Stimulated activated CD8-positive, alpha-beta memory T cell treated with anti-CD3 and anti-CD28 coated beads, Interleukin-4, amount 100 ng/mL, for 1 hour (primary cell): ENCODE measurements at places on chromosomes 4 and X.

- no peak for DNase-seq
These were observed 137.4 kb downstream of the SLC4A4 start for GRCh38 chr4:71476240-71476639.

DNA sequence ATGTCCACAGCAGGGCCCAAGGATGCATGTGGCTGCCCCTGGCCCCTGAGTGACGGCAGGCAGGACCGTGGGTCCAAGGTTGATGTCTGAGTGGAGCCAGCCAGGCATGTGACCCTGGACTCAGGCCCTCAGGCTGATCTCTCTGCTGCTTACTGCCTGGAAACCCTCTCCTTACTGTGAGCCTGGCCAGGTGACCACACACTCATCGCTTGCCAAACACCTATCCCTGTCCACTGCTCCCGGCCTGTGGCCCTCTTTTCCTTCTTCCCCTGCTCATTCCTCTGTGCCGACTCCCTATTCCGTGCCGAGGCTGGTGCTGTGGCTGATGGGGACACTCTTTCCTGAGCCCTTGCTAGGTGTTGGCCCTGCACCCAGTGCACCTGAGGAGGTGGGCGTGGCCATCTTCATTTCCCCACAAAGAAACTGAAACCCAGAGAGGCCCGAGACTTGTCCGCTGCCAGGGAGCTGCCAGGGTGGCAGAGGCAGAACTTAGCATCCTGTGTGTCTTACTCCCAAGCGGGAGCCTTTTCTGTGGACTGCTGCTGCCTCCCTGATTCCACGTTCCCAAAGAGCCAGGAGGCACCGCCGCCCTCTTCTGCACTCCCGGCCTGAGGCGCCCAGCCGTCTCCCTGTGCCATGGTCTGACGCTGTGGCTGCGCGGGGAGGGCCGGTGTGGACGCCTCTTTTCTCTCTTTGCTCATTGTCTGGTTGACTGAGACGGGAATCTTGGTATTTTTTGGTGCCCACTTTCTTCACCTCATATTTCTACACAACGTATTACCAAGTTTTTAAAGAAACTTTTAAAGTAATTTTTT, 11.2 kb upstream of the RNF4 start:
- DNase-seq, result no peak

DNA sequence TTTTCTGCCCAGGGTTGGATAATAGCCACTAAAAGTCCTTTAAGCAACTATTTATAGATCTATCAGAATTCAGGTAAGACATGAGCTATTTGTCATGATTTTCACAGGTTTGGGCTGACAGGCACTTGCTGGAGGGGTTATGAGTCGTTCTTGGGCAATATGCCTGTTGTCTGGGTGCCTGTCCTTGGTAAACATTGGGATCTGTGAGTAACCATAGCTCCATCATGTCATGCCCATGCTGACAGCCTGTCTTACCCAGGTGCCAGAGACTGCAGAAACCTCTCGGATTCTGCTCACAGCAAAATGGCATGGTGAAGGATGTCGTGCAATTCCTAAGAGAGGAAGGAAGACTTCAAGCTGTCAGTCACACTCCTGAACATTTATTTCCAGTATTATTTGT, 116.0 kb upstream of the PUDP start:
- no peak for DNase-seq

DNA sequence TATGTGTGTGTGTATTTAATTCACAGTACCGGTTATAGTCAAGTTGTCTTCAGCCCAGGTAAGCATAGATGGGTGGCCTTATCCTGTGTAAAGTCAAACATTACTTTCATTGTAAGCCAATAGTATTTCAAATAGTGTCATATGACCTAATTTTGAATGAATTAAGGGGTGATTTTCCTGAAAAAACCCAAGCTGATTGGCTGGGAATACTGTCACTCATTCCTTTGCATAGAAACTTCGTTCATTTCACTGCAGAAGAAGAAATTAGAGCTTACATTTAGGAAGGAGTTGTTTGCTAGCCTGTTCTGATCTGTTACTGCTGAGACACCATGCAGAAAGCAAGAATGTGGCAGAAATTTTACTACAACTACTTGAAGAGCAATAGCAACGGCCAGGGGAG, 45.4 kb downstream of the SMARCAD1 start:
- no peak for DNase-seq

DNA sequence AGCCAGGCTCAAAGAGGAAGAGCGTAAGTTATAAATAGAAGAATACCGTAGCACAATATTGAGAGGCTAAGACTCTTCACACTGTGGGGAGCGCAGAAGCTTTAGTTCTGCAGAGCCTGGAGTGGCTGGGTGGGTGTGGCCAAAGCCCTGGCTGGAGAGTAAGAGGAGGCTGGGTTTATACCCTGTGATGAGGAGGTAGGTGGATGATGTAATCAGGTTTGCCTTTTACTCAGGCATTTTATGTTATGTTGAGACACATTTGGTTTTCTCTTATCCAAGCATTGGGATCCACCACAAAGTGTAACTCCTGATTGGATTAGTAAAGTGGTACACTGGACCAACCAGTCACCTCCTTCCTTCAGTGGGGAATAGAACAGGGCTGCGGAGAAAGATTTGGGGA, 13.9 kb downstream of the CDS1 start:
- DNase-seq, result no peak

GRCh38 chr4:169655401-169655800, 35.0 kb downstream of the CLCN3 start:
- no peak for DNase-seq

GRCh38 chr4:108834835-108835384, 72.1 kb upstream of the ETNPPL start:
- no peak for DNase-seq

GRCh38 chr4:127604949-127605709, 27.6 kb upstream of the INTU start:
- DNase-seq, result no peak

DNA sequence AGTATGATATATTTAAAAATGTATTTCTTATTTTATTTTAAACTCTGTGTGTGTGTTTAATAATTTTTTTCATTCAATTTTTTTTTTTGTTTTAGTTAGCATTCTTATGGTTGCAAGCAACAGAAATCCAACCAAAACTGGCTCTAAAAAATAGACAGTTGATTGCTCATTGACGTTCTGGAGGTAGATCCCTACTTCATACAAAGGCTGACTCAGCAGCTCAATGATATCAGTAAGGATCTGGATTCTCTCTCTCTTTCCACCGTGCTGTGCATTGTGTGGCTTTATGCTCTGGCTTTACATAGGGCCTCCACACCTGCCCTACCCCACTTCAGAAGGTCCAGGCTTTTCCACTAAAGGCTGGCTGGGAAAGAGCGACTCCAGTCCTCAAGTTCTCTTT, 117.8 kb downstream of the UCHL1 start:
- DNase-seq, result no peak

- no peak for DNase-seq
These were observed 51.9 kb upstream of the LAS1L start for GRCh38 chrX:65586491-65586890.

DNA sequence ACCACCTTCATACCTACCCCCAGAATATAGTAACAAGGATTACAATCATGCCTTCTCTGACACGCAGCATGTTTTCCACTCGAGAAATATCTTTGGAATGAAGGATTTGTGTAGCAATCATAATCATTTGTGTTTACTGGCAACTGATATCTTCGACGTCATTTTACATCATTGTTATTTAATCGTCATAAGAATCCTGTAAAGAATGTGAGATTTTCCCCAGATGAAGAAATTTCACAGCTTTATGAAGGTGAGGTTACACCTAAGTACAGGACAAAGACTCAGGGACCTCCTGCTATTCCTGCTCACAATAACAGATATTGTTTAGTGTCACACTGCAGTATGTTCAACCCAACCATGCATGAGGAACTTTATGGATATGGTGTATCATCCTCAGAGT, 198.2 kb upstream of the LDB2 start:
- no peak for DNase-seq

DNA sequence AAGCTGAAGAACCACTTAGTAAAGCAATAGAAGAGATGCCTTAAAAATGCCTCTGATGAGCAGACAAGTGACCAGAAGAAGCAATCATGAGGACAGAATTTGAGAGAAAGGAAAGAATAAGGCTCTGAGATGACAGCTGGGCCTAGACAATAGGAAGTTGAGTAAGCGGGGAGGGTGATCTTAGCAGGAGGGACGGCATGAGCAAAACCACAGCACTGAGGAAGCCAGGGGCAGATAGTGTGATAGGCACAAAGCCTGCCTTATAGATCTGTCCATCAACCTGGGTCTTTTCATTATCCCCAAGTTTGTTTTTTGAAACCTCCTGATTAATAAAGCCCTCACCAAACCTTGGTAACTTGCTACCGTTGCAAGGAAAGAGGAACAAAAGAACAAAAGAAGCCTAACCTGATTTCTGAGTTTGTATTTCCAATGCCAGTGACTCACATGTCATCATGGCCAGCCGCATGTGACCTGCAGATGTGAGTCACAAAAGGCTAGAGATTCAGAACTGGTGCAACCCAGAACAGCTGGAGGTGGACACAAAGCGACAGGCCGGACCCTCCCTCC, 55.7 kb upstream of the PPARGC1A start:
- DNase-seq, result no peak

GRCh38 chr4:122831515-122832196, 5.0 kb downstream of the FGF2 start:
- no peak for DNase-seq

GRCh38 chr4:94365304-94365703, 22.7 kb upstream of the HPGDS start:
- no peak for DNase-seq

DNA sequence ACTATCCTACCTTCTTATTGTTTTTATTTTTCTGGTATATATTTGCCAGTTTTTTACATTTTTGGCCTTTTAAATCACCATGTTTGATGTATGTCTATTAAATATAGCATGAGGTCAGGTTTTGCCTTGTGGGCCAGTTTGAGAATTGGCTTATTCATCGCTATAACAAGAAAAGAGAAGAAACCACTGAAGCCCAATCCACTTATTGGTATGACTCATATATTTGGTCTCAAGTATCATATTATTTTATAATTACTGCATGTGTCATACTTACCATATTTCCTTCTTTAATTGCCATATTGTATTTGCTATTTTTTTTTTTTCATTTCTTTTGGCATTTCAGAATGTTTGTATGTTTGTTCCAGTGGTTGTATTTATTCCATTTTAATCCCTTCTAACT, 99.3 kb downstream of the IRF2 start:
- no peak for DNase-seq

- no peak for DNase-seq
These were observed 761 bp downstream of the CLRN2 start for GRCh38 chr4:17515445-17516407.

GRCh38 chr4:87497159-87497558, 32.0 kb downstream of the SPARCL1 start:
- DNase-seq, result no peak

DNA sequence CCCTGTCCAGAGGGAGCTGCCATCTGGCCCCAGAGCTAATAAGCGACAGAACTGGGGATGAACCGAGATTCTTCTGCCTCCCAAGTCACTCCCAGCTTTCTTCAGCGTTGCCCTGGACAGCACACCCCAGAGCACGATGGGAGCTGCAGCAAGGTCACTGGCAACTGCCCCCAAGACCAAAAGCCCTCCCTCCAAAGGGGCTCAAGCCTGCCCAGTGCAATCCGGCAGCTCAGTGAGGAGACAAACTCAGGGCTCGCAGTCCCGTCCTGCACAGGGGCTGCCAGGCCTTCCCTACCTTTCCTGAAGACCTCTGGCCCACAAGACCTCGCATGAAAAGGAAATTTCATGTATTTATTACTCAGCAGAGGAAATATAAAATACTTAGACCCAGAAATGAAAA, 174.8 kb downstream of the BCOR start:
- no peak for DNase-seq

GRCh38 chr4:67926485-67926884, 36.8 kb downstream of the TMPRSS11A start:
- DNase-seq, result no peak

- no peak for DNase-seq
These were observed 35.6 kb downstream of the RASGEF1B start for GRCh38 chr4:81436096-81436495.

- no peak for DNase-seq
These were observed 77.4 kb upstream of the PRSS48 start for GRCh38 chr4:151199319-151200190.

- DNase-seq, result no peak
These were observed 25.5 kb downstream of the CHST7 start for GRCh38 chrX:46599051-46599560.

DNA sequence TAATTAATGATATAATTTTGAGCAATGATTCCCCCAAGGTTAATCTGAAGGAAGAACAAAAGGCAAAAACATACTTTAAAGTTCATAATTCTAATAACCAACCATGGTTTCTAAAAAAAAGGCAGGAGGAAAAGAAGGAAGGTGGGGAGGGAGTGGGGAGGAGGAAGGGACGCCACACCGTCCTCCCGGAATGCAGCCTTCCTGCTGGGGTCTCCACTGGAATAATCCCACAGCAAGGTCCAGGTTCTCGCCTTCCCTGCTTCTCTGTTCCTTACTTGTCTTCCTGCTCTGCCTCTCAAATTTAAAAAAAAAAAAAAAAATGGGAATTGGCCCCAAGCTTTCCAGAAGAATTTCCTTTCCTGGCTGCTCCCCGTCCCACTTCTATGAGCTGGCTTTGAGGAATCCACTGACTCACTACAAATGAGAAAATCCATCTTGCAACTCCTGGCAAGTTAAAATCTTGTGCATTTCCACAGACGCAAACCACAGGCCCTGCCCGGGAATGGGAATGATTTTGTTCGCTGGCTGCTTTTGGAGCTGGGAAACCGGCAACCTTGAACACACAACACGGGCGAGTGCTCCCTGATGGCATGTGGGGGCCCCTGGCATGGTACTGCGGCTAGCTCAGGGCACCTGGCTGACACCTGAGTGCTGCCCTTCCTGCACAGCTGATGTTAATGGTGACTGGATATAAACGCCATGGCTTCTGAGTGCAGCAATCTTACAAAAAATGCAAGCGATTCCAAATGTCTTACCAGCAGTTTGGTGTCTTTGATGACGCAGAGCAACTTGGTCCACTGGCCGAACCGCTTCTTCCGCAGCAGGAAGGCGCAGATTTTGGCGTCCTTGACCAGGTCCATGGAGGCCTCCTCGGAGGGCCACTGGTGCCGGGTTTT, 97.0 kb downstream of the AFAP1 start:
- no peak for DNase-seq

DNA sequence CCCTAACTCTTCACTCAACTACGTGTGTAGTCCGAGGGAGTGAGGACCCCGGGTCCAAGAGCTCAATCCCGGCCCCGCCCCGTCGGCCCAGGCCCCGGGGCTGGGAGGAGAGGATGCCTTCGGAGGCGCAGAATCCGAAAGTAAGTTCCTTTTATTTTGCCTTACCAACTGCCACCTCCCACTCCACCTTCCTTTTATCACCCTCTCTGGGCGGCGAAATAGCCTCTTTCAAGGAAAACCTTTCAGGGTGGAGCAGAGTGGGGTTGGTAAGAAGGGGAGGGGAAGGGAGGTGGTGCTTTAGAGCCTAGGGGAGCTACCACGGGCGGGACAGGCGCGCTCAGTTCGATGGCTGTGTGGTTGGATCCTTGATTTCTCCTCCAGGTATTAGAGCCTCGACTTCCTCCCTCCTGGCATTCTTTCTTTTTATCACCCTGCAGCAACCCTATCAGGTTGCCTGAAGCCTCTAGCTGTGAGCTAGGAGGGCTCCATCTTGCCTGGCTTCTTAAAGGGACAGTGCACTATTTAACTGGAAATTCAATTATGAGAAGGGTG, 191.2 kb downstream of the RRAGB start:
- no peak for DNase-seq

- DNase-seq, result no peak
These were observed 105.5 kb upstream of the STK26 start for GRCh38 chrX:131917588-131917987.

- DNase-seq, result no peak
These were observed 30.2 kb upstream of the WFS1 start for GRCh38 chr4:6239486-6239885.

GRCh38 chrX:125378770-125379169, 59.1 kb downstream of the TEX13C start:
- no peak for DNase-seq

- DNase-seq, result no peak
These were observed 23.8 kb downstream of the SSX1 start for GRCh38 chrX:48278958-48279357.
